ENCODE measurements at places on chromosomes 5 and 9.

DNA sequence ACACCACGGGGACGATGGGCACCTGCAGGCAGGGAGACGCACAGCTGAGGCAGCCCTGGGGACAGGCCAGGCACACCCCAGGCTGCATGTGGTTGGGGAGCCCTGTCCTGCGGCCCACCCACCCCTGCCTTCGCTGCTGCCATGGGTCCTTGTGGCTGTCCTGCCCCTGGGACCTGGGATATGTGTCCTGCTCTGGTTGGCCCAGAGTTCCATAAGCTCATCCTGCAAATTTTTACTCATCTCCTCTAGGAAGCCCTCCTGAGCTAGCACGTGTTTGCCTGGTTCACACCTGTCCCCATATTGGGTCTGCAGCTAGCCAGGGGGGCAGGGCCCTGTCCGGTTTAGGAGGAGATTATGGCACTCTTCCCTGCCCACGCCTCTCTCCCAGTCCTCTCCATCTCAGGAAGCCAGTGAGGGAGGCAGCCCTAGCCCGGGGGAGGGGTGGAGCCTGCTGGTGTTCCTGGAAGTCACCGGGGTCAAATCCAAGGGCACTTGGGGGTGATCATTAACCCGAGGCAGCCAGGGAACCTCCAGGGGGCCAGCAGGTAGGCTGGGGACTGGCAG lies 12.2 kb downstream of the EGFL7 start:
- no peak for DNase-seq

GRCh38 chr5:61299261-61299681 lies 32.8 kb upstream of the ZSWIM6 start:
- DNase-seq = no peak

DNA sequence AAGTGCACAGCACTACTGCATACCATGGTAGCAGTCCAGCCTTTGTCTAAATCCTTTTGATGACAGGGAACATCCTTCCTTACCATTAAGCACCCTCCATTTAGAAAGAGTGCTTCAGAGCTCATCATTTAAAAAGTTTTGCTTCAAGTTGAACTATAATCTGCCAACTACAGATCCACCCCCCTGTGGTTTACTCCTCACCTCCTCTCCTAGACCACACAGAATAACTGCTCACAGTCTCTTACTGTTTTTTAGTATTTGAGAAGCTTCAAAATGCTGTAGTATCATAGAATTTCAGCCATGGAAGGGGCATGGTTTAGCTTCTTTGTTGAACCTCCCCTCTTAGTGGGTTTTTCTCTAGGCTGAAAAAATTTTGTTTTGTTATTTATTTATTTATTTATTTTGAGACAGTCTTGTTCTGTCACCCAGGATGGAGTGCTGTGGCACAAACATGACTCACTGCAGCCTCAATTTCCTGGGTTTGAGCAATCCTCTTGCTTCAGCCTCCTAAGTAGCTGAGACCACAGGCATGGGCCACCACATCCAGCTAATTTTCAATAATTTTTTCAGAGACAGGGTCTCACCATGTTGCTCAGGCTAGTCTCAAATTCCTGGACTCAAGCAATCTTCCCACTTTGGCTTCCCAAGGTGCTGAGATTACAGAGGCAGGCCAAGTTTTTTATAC lies 384.3 kb upstream of the RFX3 start:
- no peak for DNase-seq

DNA sequence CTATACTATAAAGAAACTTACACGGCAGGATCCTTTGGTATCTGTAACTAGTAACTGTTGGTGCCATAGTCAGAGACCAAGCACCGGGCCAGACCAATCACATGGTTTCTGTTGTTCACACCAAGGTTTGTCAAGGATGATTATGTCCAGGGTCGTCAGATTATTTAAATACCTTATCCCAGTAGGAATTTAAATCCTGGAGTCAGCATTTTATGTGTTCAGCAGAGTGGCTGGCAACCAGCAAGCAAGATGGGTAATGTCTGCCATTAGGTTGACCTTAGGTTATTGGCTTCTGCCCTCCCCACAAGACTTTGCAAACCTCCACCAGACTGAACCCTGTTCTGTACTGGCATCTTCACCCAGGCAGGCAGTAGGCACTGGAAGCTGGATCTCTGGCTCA lies 39.3 kb upstream of the TMOD1 start:
- no peak for DNase-seq

DNA sequence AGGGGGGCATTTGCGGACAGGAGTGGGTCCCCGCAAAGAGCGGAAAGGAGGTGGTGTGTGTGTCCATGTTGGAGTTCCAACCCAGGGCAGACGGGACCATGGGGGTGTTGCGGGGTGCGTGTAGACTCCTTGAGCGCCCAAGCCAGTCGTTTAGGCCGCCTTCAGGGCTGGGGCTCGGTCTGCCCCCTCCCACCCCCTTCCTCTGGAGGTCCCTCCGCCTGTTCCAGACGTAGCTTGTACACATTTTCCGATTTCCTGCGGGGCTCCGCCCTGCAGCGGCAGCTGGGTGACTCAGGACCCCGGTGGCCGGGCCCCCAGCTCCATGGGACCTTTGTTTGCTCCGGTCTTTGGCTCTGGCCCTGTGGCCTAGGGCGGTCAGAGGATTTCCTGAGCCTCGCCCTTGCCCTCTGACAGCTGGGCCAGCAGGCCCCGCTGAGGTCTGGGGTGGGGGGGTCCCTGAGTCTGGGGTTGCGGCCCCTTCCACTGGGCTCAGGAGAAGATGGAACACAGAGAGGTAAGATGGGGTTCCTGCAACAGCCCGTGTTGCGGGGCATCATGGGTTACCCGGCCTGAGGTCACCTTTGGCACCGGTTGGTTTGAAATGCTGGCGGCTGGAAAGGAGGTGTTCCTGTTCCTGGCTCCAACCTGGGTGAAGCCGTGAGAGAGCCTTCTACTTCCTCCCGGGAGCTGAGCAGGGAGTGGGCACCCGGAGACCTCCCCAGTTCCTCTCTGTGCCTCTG lies 1.5 kb downstream of the PKN3 start:
- DNase-seq = no peak

DNA sequence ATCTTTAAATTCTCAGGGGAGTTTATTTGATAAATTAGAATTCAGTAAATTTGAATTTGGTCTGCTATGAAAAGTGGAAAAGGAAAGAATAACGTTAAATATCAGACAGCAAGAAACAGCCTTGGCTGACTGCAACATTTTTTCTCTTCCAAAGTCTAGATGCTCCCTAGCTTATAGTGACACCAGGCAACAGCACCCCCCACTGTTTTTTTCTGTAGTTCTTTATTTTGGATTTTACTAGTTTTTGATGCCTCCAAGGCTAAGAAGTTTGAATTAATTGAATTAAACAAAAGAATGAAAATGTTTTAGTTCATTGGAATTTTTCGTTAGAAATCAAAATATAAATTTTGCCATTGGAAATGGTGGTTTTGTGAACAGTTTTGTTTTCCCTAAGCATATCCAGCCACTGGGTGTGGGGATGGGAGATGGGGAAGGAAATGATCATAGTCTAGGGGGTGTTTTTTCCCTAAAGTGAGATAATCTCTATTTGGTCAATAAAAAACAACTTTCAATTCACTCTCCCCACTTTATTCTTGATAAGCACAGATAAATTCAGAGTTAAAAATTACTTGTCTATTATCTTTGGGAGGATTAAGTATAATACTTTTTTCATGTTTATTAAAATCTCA lies 199.3 kb upstream of the CD180 start:
- no peak for DNase-seq

DNA sequence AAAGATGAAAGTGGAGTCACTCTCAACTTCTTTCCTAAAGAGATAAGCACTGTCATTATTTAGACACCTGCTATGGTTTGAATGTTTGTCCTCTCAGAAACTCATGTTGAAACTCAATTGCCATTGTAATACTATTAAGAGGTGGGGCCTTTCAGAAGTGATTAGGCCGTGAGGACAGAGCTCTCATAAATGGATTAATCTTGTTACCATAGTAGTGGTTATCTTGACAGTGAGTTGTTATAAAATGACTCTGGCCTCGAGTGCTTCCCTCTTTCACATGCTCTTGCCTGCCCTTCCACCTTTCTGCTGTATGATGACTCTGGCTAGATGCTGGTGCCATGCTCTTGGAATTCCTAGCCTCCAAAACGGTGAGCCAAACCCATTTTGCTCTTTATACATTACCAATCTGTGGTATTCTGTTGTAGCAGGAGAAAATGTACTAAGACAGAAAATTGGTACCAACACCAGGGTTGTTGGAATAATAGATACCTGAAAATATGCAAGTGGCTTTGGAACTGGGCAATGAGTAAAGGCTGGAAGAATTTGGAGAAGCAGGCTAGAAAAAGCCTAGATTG lies 38.0 kb downstream of the GDA start:
- no peak for DNase-seq

GRCh38 chr5:172106511-172107356 lies 81.3 kb downstream of the STK10 start:
- peak; percentile 16 for DNase-seq

Data from NCI-H1048 (cell line).